NCI-H748 treated with DMSO at 0.1 percent for 48 hours (cell line): ENCODE measurements at places on chromosomes 12 and 14.

DNA sequence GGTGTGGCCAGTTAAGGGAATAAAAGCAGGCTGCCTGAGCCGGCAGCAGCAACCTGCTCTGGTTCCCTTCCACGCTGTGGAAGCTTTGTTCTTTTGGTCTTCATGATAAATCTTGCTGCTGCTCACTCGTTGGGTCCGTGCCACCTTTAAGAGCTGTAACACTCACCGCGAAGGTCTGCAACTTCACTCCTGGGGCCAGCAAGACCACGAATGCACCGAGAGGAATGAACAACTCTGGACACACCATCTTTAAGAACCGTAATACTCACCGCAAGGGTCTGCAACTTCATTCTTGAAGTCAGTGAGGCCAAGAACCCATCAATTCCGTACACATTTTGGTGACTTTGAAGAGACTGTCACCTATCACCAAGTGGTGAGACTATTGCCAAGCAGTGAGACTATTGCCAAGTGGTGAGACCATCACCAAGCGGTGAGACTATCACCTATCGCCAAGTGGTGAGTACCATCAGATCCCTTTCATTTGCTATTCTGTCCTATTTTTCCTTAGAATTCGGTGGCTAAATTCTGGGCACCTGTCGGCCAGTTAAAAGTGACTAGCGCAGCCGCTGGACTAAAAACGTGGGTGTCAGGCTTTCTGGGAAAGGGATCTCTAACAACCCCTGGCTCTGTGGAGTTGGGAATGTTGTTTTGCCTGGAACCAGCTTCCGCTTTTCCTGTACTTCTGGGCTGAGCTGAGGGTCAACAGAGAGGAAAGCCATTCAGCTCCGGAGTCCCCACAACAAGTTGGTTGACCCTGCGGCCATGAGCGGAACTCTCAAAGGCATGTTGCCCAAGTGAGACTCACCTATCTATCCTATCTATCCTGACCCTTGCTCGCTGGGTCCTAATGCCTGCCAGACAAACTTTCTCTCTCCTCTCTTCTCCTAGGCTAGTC lies at the start of gene DHRS2:
Gene DHRS2, plus strand, starts transcription at position 48 of the 895 bp plus-strand sequence. CDS start 2,501 bp downstream, outside the sequence.
- DNase-seq, result no peak

DNA sequence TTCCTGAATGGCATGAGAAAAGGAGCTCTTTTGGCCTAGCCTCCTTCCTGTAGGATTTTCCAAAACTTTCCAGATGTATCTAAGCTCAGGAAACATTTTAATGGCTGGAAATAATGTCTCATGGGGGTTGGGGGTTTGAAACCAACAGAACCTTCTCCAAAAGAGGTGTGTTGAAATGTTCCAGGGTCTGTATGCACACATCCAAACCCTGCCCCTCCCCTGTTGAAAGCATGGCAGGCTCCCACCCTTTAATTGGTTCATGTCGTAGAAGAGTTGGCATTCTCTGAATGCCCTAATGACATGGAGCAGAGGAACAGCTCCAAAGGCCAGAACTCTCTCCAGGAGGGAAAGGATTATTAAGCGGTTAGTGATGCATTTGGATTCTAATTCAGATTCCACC lies 353.2 kb downstream of the ZFP36L1 start:
- no peak for DNase-seq

DNA sequence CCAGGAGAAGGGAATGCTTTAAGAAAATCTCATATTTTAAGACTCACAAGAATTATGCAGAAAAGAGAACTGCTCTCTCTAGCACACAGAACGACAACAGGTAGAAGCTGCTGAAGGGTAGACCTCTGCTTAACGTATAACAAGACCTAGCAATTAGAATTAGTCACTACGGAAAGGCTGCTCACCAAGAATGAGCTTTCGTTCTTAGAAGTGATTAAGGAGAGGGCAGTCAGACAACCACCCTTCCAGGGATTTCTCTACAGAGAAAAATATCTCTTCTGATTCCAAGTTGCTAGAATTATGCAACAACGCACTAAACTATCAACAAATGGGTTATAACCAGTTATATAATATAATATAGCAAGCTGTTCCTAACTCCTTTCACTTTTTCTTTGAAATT lies 18.6 kb downstream of the LRIG3 start:
- DNase-seq, result no peak

- DNase-seq, result no peak
Observed at GRCh38 chr12:91183551-91183950, 934 bp upstream of the DCN start.

DNA sequence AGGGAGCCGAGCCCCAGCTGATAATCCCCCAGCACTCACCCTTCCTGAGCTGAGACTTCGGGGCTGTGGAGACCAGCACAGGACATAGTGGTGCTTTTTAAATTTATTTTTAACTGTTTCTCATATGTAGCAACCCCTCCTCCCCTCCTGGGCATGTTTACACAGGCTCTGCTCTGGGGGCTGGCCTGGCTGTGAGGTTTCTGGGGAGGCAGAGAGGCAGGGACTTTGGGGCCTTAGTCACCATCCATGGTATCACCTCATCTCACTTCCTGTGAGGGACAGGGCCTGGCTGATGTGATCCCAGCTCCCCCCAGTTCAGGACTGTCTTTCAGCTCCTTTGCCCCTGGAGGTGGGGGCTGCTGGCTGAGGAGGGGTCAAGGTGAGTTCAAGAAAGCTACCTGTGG lies 20.4 kb downstream of the VASH1 start:
- no peak for DNase-seq

DNA sequence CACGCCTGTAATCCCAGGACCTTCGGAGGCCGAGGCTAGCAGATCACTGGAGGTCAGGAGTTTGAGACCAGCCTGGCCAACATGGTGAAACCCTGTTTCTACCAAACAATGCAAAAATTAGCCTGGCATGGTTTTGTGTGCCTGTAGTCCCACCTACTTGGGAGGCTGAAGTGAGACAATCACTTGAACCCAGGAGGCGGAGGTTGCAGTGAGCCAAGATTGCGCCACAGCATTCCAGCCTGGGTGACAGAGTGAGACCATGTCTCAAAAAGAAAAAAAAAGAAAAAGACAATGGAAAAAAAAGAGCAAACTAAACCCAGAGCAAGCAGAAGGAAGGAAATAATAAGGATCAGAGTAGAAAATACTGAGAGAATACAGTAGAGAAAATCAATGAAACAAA lies 5.4 kb downstream of the CHURC1 start:
- DNase-seq, result no peak

DNA sequence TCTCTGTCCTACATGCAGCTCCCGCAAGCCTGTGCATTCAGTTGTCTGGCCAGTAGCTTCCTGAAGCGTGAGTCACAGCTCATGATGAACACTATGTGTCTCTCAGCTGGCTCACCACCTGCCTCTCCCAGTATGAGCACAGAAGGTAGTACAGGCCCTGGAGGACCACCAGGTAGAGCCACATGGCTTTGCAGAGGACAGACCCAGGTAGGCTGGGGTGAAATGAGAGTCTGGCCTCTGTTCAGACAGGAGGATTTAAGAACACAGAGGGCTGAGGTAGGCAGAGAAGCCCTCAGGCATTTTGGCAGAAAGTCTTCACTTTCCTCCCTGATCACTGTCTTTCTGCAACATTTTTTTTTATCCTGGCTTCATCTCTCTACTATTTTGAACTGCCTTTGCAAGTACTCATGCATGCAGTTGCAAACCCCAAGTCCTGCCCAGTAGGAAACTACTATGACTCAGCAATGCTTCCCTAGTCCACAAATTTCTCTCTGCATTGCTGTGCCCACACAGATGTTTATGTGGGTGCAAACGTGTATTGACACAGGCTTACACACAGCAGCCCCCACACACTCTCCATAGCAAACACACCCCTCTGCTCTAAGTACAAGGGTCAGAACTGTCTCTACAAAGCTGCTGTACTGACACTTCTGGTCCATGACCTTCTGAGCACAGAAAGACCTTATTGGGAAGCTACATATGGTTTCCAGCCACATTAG lies 7.2 kb upstream of the SDR9C7 start:
- no peak for DNase-seq

GRCh38 chr12:2097617-2098016 lies 44.8 kb downstream of the CACNA1C start:
- no peak for DNase-seq

- DNase-seq, result no peak
Observed at GRCh38 chr12:66118240-66118891, 12.2 kb downstream of the LLPH start.

DNA sequence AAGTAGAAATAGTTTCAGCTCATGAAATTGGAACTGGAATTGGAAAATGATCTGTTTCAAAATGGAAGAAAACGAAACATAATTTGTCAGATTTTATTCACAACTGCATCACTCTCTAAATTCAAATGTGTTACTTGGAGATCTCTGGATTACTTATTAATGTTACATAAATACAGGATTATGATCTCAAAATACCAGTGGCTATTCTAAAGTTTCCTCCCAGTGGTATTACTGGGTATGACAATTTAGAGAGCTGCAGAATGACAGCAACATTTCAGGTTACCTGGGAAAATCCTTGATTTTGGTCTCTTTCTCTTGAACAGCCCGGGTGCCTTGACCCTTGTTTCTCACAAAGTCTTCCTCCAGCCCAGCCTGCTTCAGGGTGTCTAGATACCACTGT lies 14.2 kb downstream of the FAM161B start:
- no peak for DNase-seq

DNA sequence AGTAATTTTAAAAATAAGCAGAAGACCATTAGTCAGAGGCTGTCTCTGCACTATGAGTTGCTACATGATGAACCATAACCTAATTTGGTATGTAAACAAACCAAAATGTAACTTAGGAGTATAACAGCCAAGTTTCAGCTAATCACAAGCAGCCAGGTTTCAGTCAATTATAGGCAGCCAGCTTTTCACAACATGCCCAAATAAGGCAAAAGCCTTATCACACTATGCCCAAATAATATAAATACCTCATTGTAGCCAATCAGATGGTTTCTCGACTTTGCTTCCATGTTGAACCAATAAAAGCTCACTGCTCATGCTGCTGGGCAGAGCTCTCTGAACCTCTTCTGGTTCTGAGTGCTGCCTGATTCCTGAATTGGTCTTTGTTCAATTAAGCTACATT lies 38.6 kb downstream of the GARIN6 start:
- no peak for DNase-seq

GRCh38 chr14:34496679-34497513 lies 34.9 kb upstream of the SPTSSA start:
- DNase-seq, result no peak

- no peak for DNase-seq
Observed at GRCh38 chr12:17169726-17170471, 563.9 kb upstream of the LMO3 start.

DNA sequence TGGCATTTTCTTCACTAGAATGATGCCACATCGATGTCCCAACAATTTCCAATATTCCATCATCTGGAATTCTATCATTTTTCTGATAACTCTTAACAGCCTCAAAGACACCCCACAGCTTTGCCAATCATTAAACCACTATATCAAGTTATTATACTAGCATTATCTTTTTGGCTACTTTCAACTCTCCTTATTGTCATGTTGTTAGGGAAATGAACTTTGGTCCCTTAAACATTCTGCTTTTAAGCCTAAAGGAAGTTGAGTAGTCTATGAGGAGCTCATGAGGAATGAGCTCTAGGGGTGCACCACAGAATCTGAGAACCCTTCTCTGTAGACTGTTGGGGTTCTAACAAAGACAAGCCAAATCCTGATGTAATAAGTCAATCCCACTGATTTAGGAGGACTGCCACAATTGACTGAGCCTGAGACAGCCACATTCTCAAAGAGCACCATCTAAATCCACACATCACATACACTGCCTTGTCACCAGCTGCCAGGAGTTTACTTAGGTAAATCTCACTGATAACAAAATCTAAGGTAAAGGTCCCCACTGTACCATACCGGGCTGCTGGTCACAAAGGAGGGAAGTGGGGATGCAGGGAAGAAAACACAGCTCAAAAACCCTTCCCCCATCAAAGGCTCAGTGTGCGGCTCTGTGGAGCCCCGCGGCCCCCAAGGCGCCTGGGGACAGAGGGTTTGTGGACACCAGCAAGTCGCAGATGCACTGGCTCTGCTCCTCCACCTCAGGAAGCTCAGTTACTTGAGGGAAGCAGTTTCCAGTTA lies 58.2 kb downstream of the SETD3 start:
- no peak for DNase-seq

- DNase-seq, result no peak
Observed at GRCh38 chr14:54944737-54945391, 42.2 kb upstream of the GCH1 start.

- no peak for DNase-seq
Observed at GRCh38 chr12:13959131-13959723, 22.2 kb downstream of the GRIN2B start.

DNA sequence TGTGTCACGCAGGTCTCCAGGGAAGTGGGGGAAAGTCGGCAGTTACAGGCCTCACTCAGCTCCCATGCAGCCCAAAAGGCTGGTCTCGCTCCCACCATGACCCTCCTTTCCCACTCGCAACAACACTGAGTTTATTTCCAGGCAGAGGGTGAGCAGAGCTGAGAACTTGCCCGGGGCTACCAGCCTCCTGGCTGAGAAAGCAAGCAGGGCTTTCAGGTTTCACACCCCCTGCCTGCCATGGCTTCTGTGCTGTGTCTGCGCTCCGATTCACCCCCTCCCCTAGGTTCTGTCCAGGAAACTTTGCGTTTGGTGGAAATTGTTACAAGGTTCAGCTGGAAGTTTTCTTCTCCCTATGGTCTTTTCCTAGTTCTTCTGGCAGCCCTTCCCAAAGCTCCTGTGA lies 17.1 kb downstream of the OR10G2 start:
- no peak for DNase-seq

- no peak for DNase-seq
Observed at GRCh38 chr14:99250636-99251208, 21.3 kb downstream of the BCL11B start.

DNA sequence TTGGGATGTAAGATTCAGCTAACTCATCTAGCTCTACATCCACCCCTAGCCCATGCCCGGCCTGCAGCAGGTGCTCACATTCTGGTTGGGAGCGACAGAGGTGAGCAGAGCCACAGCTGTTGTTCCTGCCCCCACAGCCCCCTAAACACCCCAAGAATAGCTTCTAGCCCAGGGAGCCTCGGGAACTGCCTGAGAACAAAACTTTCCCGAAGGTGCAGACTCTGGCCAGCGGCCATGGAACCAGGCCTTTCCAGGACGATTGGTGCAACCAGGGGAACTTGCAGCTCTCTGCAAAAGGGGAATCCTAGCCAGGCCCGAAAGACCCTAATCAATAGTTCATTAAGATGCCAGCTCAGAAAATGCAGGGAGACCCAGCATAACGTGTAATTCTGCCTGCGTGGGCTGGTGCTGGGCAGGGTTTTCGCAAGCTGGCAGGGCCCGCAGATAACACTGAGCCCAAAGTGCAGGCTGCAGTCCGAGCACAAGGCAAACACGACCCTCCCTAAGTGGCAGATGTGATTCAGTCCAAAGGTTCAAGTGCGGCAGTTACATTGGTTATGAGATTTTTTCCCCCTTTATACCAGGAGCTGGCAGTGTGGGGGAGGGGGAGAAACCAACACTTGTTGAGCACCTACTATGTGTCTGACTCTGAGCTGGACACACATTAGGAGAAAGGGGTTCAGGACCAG lies 122.5 kb upstream of the MAP1LC3B2 start:
- DNase-seq, result no peak

DNA sequence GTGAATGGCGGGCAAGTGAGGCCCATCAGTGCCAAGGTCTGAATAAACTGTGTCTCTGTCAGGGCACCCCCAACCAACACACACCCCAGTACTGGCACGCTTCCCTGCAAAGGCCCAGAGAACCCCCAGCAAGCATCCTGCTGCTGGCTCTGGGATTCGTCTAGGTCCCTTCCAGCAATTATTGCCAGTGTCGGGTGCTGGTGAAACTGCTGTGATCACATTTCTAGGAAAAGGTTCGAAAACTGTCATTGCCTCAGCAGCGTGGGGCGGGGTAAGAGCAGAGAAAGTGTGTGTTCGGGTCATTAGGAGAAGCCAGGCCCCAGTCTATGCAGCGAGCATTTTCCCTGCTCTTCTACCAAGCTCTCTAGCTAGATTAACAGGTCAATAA lies 2.5 kb downstream of the FAM222A start:
- no peak for DNase-seq
